ENCODE measurements at places on chromosomes 2 and 18.

- DNase-seq: no peak
Measured at GRCh38 chr2:28658369-28658768, 93.3 kb upstream of the PPP1CB start.

GRCh38 chr18:48922801-48923730 lies 27.7 kb downstream of the SMAD7 start:
- DNase-seq: peak; percentile 38

DNA sequence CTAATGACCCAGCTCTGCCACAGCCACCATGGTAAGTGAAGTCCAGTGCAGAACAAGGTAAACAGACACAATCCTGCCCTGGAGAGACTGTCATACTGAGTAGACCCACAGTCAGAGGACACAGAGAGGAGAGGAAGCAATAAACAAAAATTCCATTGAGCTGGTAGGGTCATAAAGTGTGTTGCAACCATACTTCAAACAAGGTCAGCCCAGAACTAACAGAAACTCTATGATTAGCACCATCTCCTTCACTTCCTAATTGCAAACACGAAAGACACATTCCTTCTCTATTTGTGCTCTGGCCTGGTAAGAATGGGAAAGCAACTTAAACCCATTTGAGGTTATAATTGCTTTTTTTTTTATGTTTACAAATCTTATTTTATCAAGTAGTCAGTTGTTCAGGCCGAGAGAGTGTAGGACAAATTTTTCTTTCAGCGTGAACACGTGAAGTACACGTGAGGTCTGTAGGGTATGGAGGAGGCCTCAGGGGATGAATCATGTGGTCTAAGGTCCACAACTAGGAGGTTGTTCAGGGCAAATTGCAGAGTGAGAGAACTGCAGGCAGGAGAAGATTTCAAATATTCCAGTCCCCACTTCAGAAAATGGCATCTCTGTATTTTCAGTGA lies 71.4 kb upstream of the GLS start:
- DNase-seq: no peak

DNA sequence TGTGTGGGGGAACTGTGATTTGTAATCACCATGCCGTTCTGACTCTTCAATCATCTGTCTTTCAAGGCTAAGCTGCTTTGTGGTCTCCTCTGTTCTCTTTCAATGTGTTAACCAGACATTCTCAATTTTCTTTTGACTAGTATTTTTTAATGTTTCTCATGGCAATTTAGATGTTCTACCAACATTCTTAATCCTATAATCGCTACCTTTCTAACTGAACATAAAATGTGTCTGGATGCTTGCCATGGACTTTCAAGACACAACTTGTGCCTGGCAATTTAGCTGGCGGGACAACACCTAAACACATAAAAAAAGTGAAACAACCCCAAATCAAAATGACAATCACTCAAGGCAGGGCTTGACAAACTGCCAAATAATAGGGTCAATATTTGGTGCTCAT lies 135.0 kb upstream of the ACKR3 start:
- DNase-seq: no peak

DNA sequence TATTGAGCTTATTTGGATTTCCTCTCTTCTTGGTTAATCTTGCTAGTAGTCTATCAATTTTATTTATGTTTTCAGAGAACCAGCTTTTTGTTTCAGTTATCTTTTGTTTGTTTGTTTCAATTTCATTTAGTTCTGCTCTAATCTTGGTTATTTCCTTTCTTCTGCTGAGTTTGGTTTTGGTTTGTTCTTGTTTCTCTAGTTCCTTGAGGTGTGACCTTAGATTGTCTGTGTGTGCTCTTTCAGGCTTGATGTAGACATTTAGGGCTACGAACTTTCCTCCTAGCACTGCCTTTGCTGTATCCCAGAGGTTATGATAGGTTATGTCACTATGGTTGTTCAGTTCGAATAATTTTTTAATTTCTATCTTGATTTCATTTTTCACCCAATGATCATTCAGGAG lies 141.6 kb downstream of the ZNF236 start:
- no peak for DNase-seq

DNA sequence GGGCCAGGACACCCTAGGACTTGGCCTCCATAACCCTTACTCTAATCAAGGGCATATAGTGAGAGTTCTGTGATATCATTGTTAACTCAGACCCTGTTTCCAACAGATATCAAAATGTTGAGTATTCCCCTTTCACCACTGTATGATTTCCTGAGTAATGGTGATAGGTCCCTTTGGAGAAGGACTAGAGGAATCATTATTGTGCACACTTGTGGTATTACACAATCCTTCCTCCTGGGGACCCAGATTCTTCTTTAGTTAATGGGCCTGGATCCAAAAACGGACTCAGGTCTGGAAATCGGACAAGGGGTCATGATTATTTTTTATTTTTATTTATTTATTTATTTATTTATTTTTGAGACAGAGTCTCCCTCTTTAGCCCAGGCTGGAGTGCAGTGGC lies 23.5 kb downstream of the PRKRA start:
- DNase-seq: no peak

- no peak for DNase-seq
Measured at GRCh38 chr18:45090526-45091140, 409.9 kb downstream of the SETBP1 start.

DNA sequence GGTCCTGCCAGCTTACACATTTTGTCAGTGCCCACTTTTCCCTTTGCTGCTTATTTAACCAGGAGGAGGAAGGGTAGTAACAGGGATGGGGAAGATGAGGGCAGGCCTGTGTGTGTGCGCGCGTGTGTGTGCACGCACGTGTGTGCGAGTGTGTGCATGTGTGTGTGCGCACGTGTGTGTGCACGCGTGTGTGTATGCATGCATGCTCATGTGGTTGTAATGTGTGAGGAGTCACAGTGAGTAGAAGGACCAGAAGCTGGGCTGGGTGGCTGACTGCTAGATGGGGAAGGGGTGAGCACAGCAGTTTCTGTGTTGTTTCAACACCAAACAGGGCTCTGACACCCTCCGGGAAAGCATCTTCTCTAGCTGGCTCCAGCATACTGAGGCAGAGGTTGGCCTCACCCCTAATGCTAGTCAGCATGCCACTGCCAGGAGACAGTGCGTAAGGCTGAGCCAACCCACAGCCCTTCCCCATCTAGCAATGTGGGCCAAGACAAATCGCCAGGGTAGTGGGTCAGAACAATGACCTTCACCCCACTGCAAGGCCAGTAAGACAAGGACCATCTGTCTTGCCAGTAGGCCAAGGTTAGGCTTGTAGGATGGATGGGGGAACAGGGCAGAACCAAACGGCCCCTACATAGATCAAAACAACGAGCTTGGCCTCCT lies 218.7 kb upstream of the SMAD2 start:
- no peak for DNase-seq

DNA sequence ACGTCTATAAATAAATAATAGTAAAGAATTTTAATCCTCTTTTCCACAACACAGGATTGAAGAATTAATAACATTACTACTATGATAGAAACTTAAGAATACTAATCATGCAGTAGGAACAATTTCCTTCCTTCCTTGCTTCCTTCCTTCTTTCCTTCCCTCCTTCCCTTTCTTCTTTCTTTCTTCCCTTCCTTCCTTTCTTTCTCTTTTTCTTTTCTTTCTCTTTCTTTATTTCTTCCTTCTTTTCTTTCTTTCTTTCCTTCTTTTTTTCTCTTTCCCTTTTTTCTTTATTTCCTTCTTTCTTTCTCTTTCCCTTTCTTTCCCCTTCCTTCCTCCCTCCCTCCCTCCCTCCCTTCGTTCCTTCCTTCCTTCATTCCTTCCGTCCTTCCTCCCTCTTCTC lies 77.6 kb downstream of the SCN3A start:
- no peak for DNase-seq

DNA sequence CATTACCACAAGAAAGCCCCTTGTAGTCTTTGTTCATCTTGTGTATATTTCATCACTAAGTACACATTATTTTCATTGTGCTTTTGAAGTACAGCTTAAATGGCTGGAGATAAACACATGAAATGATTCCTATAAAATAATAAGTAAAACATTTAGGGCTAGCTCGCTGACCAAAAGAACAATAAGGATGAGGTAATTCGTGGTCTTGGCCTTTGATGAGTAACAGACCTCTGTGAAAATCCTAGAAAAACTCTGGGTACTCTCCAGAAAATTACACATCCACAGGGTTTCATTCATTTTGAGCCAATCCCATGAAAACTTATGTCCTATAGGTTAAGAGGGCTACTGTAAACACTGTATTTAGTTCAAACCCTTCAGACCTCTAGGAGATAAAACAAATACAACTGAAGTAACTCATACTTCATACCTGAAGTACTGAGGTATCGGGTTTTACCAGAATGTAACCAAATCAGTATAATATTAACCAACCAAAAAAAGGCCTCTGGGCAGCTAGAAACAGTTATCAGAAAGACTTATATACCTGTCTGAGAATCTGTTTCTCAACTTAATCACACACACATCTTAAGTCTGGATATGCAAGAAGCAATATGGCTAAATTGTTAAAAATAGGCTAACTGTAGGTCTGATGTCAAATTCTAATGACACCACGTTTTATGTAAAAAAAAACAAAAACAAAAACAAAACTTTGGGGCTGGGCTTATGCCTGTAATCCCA lies 31.0 kb downstream of the CFAP36 start:
- no peak for DNase-seq

- no peak for DNase-seq
Measured at GRCh38 chr2:235463893-235464292, 29.9 kb upstream of the AGAP1 start.

GRCh38 chr2:99275882-99276281 lies 20.4 kb upstream of the LYG2 start:
- DNase-seq: no peak

- DNase-seq: no peak
Measured at GRCh38 chr2:240357641-240358012, 77.8 kb upstream of the GPC1 start.

GRCh38 chr2:120972286-120972685 lies 236.6 kb downstream of the GLI2 start:
- DNase-seq: no peak

DNA sequence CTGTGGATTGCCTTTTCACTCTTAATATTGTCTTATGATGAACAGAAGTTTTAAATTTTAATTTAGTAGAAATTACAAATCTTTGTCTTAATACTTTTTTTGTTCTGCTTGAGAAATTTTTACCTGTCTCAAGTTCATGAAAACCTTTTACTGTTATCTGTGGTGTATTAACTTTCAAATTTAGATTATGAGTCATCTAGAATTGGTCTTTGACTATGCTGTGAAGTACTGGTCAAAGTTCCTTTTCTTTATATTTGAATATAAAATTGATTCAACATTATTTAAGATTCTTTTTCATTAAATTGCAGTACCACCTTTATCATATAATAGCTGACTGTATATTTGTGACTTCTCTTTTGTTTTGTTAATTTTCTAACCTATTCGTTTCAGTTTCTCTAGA lies 1385.5 kb upstream of the ZEB2 start:
- DNase-seq: no peak

DNA sequence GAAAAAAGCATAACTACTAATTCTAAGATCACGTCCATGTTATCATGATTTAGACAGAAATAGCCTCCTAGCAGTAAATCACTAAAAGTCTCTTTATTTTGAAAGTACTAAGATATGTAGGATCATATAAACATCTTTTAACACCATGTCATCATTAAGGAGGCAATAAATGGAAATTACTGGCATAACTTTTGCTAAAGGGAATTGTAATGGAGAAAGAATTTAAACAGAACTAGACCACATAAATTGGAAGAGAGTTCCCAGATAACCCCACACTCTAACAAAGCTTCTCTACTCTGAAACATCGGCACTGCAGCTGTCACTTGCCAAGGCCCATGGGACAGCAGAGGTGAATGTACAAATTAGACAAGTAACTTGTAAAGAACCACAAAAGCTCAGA lies 29.5 kb downstream of the STK39 start:
- no peak for DNase-seq

DNA sequence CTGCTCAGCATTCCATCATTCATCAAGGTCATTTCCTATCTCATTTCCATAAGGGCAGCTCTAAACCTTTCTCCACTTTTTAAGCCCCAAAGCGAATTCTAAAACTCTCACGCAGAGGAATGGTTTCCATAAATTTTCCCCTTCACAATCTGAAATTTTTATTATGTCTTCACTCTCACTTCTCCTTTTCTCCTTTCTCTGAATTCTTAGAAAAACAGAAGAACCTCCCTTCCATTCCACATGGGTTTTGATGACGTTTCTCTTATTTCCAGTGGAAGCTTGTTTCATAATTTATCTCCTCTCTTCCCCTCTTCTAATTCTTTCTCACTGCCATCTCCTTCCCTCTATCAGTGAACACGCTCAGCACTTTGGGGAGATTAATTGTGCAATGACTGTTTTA lies 97.3 kb downstream of the SPATS2L start:
- no peak for DNase-seq

- no peak for DNase-seq
Measured at GRCh38 chr2:173855661-173856060, 109.5 kb downstream of the SP3 start.

DNA sequence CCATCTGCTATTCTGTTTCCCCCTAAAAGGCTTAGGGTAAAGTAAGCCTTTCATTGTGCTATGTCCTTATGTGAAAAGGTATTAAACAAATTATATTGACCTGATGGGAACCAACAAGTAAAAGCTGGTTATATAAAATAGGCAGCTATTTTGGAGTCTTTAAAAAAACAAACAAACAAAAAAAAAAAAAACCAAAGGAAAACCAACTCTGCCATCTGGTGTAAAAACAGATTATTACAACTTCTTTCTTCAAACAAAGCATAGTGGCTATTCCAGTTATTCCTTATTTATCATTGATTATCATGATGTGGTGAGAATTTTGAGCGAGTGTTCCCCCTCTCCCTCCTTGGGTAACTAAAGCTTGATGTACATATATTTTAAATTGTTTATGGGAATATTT lies 122.3 kb upstream of the FHL2 start:
- no peak for DNase-seq

- no peak for DNase-seq
Measured at GRCh38 chr18:32629981-32630700, 142.7 kb downstream of the KLHL14 start.

DNA sequence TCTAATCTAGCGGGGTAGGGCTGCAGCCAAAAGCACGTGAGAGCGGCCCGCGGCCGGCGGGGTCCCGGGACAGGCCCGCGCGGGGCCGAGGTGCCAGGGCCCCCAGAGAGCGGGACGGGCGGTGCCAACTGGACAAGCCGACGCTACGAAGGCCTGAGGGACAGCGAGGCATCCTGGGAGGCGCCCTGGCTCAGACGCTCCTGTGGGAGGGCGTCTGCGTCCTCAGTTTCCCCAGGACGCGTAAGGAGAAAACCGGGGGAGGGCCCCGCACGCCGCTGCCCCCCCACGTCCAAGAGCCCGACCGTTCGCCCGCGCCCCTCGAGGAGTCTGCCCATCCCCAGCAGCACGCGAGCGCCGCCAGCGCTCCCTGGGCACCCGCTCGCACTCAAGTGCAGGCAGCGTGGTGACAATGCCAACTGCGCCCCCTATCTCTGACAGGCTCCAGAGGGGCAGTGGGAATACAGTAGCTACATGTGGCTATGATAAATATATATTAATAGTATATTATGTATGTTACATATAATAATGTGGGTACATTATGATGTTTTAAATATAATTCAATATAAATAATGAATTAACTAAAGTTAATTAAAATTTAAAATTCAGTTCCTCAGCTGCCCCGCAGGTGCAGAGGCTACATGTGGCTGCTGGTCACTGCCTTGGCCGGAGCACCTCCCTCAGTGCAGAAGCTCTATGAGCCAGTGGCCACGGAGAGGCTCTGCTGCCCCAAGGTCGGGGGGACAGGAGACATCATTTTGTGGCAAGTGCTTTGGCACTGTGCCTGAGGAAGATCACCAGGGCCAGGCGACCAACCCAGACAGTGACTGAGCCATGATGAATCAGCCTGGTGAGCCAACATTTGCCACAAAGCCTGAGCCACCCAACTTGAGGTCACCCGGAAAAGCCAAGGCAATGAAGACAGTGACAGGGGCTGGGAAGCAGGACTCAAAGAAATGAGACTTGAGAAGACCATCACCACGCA lies 5.5 kb upstream of the SFT2D3 start:
- peak; percentile 61 for DNase-seq

- DNase-seq: no peak
Measured at GRCh38 chr2:211367293-211367692, 810.9 kb downstream of the CPS1 start.
